Eye (tissue), 1 donor: ENCODE measurements at places on chromosomes 13 and 19.
A peak's percentile ranks its signal among the peaks of the same experiment; 100 is the strongest.

DNA sequence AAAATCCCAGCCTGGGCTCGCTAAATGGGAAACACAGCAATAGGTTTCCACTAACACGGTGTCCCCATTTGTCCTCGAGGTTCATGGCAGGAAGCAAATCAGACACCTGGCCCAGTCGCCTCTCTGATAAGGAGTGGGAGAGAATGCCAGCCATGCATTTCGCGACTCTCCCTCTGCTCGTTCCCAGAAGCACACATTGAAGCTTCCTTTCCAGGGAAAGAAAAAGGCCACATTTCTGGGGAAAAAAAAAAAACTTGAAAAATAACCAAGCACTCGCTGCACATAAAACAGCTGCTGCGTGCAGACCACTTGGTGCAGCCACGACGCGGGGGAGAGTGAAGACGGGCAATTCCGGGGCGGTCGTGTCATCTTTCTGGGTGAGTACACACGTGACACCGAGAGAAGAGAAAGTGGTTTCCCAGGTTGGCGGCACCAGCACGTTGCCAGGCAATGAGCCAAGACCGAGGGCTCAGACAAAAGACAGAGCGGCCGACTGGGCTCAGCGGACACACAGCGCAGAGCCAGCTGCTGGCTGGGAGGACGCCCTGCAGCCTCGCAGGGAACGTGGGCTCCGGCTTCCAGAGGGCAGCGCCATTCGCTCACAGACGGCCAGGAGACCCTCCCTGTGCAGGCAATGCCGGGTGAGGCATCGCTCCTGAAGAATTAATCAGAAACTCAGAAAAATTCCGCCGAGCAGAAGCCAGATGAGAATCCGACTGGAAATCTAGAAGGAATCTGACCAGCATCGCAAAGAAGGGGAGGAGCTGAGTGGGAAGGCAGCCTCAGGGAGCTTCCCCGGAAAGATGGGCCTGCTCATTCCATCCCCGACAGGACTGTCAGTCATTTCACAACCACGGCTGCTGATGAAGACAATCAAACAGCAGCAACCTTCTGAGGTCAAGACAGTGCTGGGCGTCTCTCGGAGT is 83.2 kb upstream of the IRS2 start:
- peak; percentile 80 for DNase-seq

DNA sequence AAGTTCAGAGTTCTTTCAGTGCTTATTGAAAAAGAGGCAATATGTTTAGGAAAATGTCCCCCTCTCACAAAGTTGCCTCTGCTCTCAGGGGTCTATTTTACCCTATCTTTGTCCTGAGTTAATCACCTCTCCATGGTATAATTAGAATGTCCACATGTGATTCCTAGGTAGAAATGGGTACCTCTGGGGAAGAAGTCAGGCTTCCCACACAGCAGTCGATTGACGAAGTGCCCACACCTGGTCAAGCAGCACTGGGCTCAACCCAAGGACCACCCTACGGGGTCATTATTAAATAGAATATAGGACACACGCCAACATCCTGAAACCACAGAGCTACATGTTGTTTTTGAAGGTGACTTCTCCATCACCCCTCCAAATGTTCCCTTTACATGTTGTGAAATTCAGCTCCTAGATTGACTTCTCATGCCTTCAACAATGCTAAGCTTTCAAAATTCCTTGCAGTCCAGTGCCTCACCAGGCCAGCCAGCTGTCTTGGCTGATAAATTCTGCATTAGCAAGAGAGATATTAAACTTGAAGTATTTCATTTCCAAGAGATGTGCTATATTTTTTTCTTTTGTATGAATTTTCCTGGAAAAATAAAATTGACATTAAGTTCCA is 43.6 kb upstream of the FAM124A start:
- no peak for DNase-seq

DNA sequence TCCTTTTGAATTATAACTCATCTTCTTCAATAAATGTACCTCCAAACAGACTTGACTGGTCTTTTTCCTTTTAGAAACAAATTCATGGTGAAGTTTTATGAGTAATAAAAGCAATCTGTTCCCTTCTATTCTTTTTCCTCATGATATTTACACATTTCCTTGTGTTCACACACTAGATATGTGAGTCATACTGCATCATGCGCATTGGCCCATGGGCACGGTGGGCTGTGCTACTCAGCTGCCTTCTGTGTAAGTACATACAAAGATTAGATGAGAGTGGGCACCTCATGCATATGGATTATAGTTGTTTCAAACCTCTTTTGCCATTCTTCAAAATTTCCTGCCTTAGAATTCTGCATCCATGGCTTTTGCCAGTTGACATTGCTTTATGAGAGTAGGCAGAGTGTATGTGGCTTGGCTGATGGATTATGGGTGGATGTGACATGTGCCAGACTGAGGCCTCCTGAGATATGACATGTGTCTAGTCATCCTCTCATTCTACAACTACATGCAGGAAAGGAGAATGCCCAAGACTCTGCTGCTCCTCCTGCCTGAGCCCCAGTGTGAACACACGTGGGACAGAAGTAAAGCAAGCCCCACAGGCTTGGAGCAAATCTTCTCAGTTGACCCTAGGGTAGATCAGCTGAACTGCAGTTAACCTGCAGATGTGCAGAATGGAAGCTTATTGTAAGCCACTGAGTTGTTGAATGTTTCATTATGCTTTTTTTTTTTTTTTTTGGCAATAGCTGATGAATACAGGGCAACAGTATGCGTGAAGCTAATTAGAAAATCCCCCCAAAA is 109.9 kb downstream of the RBM26 start:
- no peak for DNase-seq

- DNase-seq: no peak
These were observed 78.8 kb downstream of the MZT1 start for GRCh38 chr13:72648513-72649065.

DNA sequence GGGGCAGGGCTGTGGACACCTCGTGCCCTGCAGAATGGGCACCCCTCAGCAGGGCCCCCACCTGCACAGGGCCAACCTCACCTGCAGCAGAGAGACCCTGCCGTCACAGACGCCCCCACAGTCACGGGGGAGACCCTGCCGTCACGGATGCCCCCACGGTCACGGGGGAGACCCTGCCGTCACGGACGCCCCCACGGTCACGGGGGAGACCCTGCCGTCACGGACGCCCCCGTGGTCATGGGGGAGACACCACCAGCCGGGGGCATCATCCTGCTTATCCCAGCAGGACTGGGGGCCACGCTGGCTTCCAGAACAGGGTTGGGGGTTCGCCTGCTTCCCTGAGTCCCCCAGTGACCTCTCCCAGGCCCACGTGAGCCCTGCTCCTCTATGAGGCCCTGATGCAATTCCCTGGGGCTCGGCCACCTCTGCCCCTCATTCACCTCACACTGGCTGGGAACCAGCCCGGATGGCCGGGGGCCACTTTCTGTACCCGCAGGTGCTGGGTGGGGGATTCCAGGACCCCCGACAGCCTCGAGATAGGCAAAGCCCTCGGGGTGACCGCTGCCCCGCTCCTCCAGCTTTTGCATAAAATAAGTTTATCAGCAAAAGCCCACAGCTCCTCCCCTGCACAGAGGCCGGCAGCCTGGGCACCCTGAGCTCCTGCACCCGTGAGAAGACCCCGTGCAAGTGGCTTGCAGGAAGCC is 23.6 kb downstream of the SBNO2 start:
- DNase-seq: no peak

DNA sequence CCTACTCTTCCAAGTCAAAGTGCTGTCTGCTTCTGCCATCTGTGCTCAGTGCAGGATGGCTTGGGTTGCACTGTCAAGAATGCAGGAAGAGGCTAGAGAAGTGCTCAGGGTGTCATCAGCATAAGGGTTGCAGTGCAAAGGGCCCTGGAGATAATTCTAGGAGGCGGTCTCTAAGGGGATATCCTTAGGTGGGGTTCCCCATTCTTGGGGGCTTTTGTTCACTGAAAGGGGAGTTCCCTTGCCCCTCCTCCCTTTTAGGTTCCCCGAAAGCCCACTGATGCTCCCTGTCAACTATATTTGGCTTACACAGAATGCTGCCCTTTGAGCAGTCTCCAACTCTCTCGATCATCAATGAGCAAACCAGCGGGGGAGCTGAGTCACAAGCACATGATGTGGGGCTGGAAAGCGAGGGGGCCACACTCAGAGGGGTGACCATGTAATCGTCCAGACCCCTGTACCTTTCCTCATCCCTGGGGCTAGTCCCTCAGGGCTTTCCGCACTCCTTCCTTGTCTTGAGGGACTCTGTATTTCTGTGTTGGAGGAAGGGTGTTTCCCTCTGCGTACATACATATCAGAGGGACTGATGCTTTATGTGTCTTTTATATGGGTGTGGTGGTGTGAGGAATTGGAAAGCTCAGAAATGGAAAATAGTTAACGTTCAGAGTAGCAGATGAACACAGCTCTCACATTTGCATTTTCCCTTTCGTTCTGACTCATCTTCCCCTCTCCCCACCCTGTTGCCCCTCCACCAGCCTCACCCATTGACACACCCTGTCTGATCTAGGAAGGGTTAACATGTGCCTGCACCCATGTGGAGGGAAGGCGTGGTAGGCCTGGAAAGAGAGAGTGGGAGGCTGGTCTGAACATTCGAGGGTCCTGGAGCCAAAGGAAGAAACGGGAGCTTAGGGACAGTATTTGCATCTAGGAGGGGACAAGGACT is 6.7 kb downstream of the ZBTB32 start:
- no peak for DNase-seq

GRCh38 chr13:76017861-76018556 is 381.9 kb downstream of the LMO7 start:
- no peak for DNase-seq

DNA sequence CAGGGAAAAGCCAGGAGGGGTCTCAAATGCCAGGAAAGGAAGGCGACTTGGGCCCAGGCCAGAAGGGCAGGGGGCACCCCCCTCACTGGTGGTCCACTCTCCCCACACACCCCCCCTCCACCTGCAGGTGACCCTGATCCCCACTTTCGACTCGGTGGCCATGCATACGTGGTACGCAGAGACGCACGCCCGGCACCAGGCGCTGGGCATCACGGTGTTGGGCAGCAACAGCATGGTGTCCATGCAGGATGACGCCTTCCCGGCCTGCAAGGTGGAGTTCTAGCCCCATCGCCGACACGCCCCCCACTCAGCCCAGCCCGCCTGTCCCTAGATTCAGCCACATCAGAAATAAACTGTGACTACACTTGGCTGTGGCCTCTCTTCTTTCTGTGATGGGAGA is 14.9 kb downstream of the MAP1S start:
- no peak for DNase-seq

DNA sequence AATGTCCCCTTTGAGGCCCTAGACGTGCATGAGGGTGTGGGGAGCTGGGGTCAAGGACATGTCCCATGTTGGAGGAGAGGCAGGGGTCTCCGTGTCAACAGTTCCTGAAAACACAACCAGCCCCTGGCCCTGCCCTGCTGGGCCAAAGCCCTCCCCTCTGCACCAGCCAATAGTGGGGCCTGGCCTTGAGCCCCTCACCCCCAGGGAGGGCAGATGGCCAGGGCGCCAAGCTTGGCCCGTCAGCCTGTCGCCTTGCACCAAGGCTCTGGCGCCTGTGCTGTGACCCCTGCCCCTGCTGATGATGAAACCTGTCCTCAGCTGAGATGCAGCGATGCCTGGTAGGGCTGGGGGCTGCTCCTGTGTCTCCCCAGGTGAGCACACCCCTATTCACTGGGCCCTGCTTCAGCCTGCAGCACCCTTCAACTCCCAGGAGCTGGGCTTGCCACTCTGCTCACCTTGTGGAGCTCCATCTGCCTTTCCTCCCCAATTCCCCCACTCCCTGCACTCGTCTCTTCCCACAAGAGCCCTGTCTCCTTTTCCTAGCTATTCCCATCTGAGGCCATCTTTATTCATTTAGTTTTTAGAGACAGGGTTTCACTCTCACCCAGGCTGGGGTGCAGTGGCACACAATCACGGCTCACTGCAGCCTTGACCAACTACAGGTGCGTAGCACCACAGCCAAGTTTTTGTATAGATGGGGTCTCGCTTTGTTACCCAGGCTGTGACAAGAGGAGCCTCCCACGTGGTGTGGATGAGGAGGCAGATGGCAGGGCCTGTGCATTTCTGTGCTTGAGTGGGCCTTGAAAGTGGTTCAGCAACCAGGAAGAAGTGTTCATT is 2.1 kb upstream of the HAMP start:
- no peak for DNase-seq

- no peak for DNase-seq
These were observed 416 bp downstream of the BCKDHA start for GRCh38 chr19:41398050-41398418.

- DNase-seq: peak; percentile 19
These were observed 43.3 kb upstream of the RNF113B start for GRCh38 chr13:98220271-98220791.

- no peak for DNase-seq
These were observed 9.5 kb downstream of the SMAD9 start for GRCh38 chr13:36910545-36910944.

DNA sequence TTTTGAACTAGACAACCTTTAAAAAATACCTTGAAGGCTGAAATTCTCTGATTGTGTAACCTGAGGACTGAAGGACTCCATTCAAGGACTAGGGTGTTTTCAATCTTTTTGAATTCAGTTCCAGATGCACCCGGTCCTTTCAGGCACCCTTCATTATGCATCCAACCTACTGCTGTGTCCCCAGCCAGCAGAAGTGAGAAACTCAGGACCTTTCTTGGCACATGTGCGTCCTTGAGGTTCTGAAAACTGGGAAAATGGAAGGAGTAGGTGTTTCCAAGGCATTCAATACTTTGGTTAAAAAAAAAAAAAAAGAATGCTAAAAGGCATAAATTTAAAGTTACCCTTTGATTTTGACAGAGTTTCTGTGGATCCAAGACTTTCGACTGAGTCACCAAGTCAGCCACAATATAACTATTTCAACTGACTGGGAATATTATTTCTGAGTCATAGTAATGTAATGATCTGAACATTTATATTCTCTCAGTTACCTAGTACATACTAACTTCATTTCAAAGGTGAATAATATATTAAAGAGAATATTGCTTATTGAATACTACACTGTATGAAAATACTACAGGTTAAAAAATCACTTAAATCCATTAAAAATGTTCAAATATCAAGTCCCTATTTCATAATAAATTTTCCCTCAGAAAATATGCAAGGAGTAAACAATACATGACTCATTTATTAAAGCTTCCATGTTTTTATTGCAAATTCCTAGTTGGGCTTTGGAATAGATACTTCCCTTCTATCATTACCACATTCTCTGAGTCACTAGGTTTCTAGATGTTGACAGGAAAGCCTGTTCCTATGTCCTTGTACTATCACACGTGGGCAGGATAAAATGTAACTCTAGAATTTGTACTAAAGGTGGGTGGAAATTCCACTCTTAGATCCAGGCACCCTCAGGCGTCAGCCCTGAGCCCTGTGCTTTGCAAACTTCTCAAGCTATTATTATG is 2.4 kb upstream of the ITGBL1 start:
- no peak for DNase-seq

DNA sequence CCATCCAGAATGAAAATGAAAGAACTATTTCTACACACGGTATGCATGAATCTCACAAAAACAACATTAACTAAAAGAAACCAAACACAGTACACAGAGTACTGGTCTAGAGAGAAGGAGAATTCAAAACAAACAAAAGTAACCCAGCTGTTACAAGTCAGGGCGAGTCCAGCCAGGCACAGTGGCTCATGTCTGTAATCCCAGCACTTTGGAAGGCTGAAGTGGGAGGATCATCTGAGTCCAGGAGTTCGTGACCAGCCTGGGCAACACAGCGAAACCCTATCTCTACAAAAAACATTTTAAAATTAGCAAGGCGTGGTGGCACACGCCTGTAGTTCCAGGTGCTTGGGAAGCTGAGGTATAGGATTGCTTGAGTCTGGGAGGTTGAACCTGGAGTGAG is 1.7 kb upstream of the PSMC4 start:
- DNase-seq: no peak

GRCh38 chr19:3034656-3035541 is 5.8 kb upstream of the TLE2 start:
- peak; percentile 73 for DNase-seq

GRCh38 chr13:43694146-43694664 is 92.6 kb downstream of the ENOX1 start:
- DNase-seq: no peak
